ENCODE measurements at places on chromosomes 4 and X. TPM values are rescaled to one million over a fixed set of nuclear protein-coding genes. Genes with fewer than 3 reads are reported as not detected.
A peak's percentile ranks its signal among the peaks of the same experiment; 100 is the strongest.

DNA sequence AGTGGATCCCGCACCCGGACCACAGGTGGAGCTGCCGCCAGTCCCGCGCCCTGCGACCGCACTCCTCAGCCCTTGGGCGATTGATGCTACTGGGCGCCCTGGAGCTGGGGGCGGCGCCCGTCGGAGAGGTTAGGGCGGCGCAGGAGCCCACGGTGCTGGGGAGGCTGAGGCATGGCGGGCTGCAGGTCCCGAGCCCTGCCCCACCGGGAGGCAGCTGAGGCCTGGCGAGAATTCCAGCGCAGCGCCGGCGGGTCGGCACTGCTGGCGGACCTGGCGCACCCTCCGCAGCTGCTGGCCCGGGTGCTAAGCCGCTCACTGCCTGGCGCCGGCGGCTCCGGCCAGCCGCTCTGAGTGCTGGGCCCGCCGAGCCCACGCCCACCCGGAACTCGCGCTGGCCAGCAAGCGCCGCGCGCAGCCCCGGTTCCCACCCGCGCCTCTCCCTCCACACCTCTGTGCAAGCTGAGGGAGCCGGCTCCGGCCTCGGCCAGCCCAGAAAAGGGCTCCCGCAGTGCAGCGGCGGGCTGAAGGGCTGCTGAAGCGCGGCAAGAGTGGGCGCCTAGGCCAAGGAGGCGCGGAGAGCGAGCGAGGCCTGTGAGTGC lies 1256.5 kb downstream of the STIM2 start:
- peaks cover 2% of the 10 kb centered on the region for H3K36me3 ChIP-seq
- no peak overlapping the region for H3K27ac ChIP-seq
- no peak overlapping the region for H3K4me3 ChIP-seq
- no peaks in the 10 kb centered on the region for H3K27me3 ChIP-seq
- H3K4me1 ChIP-seq: no peaks in the 10 kb centered on the region

GRCh38 chrX:131305926-131306325 lies 16.8 kb upstream of the IGSF1 start:
- no peaks in the 10 kb centered on the region for H3K4me1 ChIP-seq
- H3K27me3 ChIP-seq: peaks cover 2% of the 10 kb centered on the region
- H3K27ac ChIP-seq: no peak overlapping the region
- H3K4me3 ChIP-seq: no peak overlapping the region
- H3K36me3 ChIP-seq: no peaks in the 10 kb centered on the region

GRCh38 chr4:188930822-188931221 lies 791.6 kb downstream of the TRIML1 start:
- H3K27ac ChIP-seq: no peak overlapping the region
- H3K4me3 ChIP-seq: no peak overlapping the region
- no peaks in the 10 kb centered on the region for H3K36me3 ChIP-seq
- DNase-seq: no peak
- H3K4me1 ChIP-seq: no peaks in the 10 kb centered on the region

DNA sequence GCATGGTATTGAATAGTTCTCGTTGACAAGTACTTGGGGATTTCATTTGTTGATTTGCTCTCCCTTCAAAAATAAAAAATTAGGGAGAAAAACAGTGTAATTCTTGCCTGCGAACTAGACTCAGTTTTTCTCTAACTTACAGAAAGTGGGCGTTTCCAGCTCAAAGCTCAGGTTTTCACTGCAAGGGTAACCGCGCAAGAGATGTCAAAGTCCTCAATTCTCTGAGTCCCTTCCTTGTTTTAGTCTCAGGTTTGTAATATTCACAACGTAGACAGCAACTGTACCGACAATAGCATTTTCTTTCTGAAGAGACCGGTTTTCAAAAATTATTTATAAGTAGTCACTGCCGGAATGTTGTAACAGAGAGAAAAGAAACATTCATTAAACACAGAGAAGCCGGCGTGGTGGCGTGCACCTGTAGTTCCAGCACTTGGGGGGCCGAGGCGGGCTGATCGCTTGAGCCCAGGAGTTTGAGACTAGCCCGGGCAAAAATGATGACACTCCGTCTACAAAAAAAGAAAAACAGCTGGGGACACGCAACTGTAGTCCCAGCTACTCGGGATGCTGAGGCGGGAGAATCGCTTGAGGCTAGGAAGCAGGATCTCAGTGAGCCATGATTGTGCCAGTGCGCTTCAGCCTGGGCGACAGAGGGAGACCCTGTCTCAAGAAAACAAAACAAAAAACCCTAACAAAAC lies 774 bp downstream of the ZCCHC4 start:
- peak; percentile 25 for DNase-seq
- H3K27me3 ChIP-seq: peaks cover 4% of the 10 kb centered on the region
- H3K4me1 ChIP-seq: peaks cover 24% of the 10 kb centered on the region
- H3K27ac ChIP-seq: peak overlapping the region; percentile 89

- no peak overlapping the region for H3K4me3 ChIP-seq
- H3K27me3 ChIP-seq: no peaks in the 10 kb centered on the region
- DNase-seq: peak; percentile 12
- H3K4me1 ChIP-seq: peaks cover 7% of the 10 kb centered on the region
Observed at GRCh38 chr4:55444827-55445226, 49.1 kb downstream of the TMEM165 start.

DNA sequence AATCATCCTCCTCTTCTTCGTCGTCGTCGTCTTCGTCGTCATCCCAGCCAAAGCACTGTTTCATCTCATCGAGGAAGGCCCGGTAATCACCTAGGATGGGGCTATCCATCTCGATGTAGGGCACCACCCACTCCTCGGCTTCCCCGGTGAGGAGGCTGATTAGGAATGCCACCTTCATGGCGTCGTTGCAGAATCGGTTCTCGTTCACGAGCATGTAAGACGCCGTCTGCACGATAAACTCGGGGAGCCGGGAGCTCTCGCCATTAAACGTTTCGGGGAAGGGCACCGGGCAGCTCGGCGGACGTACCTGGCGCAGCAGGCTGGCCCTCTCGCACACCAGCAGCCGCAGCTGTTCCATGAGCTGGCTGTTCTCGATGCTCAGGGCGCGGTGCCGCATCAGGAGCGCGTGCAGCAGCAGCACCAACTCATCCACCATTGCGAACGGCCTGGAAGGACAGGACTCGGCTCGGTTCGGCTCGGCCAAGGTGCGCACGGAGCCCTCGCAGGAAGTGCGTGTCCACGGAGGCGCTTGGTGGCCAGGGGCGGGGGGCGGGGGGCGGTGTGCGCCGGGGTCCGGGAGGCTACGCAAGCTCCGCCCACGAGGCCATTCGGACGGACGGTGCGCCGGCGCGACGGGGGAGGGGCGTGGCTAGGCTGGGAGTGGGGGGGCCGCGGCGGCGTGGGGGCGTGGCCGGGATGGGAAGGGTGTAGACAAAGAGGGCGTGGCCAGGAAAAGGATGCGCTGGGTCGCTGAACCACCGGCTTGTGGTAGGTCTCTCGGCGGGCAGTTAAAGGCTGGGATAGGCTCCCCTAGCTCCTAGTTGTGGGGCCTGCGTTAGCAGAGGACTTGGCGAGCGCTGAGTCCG lies at the start of gene LDOC1:
LDOC1 (minus strand) TSS at position 544 of the 866 bp plus-strand sequence; CDS start at position 436, 108 bp downstream.
- H3K27me3 ChIP-seq: no peaks in the 10 kb centered on the region
- peaks cover 3% of the 10 kb centered on the region for H3K36me3 ChIP-seq
- DNase-seq: peak; percentile 78

- no peaks in the 10 kb centered on the region for H3K36me3 ChIP-seq
- no peak overlapping the region for H3K27ac ChIP-seq
- H3K4me1 ChIP-seq: no peaks in the 10 kb centered on the region
- H3K27me3 ChIP-seq: no peaks in the 10 kb centered on the region
- H3K4me3 ChIP-seq: no peak overlapping the region
Observed at GRCh38 chr4:19748519-19749479, 502.9 kb upstream of the SLIT2 start.

- H3K27me3 ChIP-seq: no peaks in the 10 kb centered on the region
- H3K4me3 ChIP-seq: no peak overlapping the region
- H3K36me3 ChIP-seq: no peaks in the 10 kb centered on the region
- DNase-seq: no peak
- H3K4me1 ChIP-seq: no peaks in the 10 kb centered on the region
Observed at GRCh38 chr4:187577941-187578480, 417.6 kb upstream of the ZFP42 start.

DNA sequence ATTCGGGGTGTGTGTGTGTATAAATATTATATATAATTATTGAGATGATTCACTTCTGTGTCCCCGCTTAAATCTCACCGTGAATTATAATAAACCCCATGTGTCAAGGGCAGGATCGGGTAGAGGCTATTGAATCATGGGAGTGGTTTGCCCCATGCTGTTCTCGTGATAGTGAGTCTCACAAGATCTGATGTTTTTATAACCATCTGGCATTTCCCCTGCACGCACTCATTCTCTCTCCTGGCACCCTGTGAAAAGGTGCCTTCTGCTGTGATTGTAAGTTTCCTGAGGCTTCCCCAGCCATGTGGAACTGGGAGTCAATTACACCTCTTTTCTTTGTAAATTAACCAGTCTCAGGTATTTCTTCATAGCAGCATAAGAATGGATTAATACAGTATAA lies 851.4 kb upstream of the AGA start:
- no peaks in the 10 kb centered on the region for H3K4me1 ChIP-seq
- H3K4me3 ChIP-seq: no peak overlapping the region
- no peak for DNase-seq
- H3K36me3 ChIP-seq: no peaks in the 10 kb centered on the region

GRCh38 chr4:156137679-156138473 lies 184.2 kb upstream of the CTSO start:
- no peak overlapping the region for H3K27ac ChIP-seq
- no peaks in the 10 kb centered on the region for H3K4me1 ChIP-seq
- no peak overlapping the region for H3K4me3 ChIP-seq
- peaks cover 3% of the 10 kb centered on the region for H3K27me3 ChIP-seq
- DNase-seq: no peak
- no peaks in the 10 kb centered on the region for H3K36me3 ChIP-seq

DNA sequence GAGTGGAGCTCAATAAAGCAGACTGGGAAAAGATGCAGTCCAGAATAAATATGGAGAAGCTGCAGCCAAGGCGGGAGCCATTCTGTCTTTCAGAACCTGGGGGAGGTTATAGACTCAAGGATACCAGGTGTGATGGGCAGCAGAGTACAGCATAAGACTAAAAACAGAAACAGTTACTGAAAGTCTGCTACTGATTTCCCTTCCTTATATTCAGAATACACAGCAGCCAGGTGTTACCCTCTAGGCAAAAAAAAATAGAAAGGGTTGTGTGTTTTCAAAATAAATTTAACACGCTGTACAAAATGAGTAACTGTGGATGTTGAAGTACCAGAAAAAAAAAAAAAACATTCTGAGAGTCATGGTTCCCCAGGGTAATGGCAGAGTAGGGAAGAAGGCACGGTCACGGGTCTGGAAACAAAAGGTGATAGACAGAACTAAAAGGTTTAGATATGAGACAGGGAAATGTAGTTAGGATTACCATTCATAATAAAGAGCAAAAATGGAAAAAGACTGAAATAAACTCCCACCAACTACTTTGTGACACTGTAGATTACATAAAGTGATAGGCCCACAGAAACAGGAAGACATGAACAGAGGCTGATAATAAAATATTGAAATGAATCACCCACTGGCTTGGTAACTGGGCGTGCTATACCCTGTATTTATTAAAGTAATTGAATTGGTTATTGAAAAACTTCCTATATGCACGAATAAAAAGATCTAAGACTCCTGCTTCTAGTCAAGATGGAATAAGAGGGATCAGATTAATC lies 10.8 kb upstream of the HHIP start:
- H3K27me3 ChIP-seq: peaks cover 8% of the 10 kb centered on the region
- peak overlapping the region; percentile 23 for H3K27ac ChIP-seq
- H3K4me1 ChIP-seq: no peaks in the 10 kb centered on the region

DNA sequence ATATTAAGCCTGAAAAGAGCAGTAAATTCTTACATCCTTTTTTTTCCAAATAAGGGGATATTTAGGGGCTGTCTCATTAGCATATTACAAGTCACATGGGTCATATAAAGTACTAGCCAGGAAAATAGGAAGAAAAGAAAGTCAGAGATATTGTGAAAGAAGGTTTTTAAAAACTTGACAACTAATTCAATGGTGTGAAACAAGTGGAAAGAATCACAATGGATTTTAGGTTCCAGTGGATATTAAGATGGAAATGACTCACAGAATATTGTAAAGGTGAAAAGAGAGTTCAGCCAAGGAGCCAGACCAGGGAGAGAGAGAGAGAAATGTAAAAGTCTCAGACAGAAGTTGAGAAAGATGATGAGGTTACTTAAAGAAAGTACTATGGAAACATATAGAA lies 297.2 kb downstream of the IQCM start:
- no peak for DNase-seq
- no peaks in the 10 kb centered on the region for H3K4me1 ChIP-seq
- no peaks in the 10 kb centered on the region for H3K27me3 ChIP-seq
- H3K36me3 ChIP-seq: no peaks in the 10 kb centered on the region
- no peak overlapping the region for H3K4me3 ChIP-seq
- H3K27ac ChIP-seq: no peak overlapping the region

GRCh38 chr4:48727666-48728459 lies 52.2 kb downstream of the FRYL start:
- no peaks in the 10 kb centered on the region for H3K27me3 ChIP-seq
- H3K36me3 ChIP-seq: peaks cover 8% of the 10 kb centered on the region

GRCh38 chr4:187370918-187371317 lies 624.7 kb upstream of the ZFP42 start:
- H3K27me3 ChIP-seq: no peaks in the 10 kb centered on the region
- no peaks in the 10 kb centered on the region for H3K36me3 ChIP-seq
- H3K27ac ChIP-seq: no peak overlapping the region
- no peak for DNase-seq

DNA sequence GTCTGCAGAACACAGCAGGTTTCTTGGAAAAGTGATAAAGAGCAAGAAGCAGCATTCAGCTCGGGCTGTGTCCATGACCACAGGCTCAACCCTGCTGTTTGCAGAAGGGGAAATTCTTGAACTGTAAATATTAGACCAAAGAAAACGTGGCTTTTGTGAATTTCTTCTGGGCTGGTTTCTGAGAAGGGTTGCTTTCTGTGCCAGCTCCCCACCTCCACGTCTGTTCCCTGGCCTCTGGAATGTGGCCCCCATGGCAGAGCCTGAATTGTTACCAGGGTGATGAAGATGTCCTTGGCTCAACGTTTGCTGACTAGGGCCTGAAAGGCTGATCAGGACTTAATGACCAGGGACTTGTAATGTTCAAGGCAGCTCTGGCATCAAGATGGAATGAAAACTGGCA lies 116.0 kb downstream of the CPEB2 start:
- peaks cover 11% of the 10 kb centered on the region for H3K4me1 ChIP-seq
- H3K36me3 ChIP-seq: no peaks in the 10 kb centered on the region
- no peak overlapping the region for H3K4me3 ChIP-seq
- no peak for DNase-seq
- H3K27me3 ChIP-seq: peaks cover 24% of the 10 kb centered on the region

- peak overlapping the region; percentile 99 for H3K27ac ChIP-seq
- DNase-seq: no peak
- H3K27me3 ChIP-seq: no peaks in the 10 kb centered on the region
Observed at GRCh38 chrX:14030174-14030530, 460 bp upstream of the GEMIN8 start.

Gene POU4F2
- not detected for total RNA-seq

Gene ARHGEF38
- total RNA-seq: not detected

Gene TEX13D
- 0.07 TPM for total RNA-seq

Gene GNRHR
- total RNA-seq: not detected

Gene PPP4R3C
- total RNA-seq: not detected

Gene WWC2
- total RNA-seq: 6.7 TPM

Gene RBM46
- total RNA-seq: not detected

Gene L1CAM
- total RNA-seq: 0.40 TPM

Gene STARD8
- 0.10 TPM for total RNA-seq

Gene MAGEA8
- not detected for total RNA-seq

Measured in activated naive CD4-positive, alpha-beta T cell treated with anti-CD3 and anti-CD28 coated beads for 36 hours (primary cell).